Stimulated activated CD8-positive, alpha-beta memory T cell treated with anti-CD3 and anti-CD28 coated beads, Interleukin-2, amount 100 ng/mL, for 48 hours (primary cell): ENCODE measurements at places on chromosomes 5 and 9.
A peak's percentile ranks its signal among the peaks of the same experiment; 100 is the strongest.

DNA sequence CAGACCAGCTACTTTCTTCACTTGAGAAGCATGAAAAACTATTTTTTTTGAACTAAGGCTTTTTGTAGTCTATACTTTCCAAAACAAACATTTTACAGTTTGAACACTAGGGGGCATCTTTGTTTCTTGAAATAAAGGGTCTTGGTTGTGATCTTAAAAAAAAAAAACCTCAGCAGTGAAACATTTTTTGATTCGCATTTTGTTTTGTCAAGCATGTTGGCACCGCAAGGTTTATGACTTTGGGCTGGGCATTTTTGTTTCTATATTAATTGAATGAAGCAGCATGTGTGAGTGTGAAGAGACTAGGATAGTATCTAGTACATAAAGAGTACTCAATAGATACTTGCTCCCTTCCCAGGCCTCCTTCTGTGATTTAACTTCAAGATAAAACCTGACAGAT, 31.6 kb upstream of the ACOT12 start:
- DNase-seq, result no peak

DNA sequence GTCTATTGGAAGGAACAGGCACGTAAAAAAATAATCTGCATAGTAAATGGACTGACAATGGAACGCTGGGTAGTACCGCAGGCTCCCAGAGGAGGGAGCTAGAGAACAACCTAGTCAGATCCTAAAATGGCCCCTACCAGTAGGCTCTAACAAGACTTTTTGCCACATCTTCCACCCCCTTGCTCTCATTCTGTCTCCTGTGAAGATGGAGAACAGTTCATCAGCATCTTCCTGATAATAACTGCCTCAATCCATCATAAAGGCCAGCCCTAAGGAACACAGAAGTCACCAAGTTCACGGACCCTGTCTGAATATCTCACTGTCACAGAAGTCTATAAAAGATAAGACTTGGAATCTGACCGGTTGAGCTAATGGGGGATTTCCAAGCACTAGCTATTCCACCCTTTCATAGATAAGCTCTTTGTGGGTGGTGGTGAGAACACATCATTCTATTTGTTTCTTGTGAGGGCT, 133.4 kb downstream of the SLC1A3 start:
- peak; percentile 52 for DNase-seq

DNA sequence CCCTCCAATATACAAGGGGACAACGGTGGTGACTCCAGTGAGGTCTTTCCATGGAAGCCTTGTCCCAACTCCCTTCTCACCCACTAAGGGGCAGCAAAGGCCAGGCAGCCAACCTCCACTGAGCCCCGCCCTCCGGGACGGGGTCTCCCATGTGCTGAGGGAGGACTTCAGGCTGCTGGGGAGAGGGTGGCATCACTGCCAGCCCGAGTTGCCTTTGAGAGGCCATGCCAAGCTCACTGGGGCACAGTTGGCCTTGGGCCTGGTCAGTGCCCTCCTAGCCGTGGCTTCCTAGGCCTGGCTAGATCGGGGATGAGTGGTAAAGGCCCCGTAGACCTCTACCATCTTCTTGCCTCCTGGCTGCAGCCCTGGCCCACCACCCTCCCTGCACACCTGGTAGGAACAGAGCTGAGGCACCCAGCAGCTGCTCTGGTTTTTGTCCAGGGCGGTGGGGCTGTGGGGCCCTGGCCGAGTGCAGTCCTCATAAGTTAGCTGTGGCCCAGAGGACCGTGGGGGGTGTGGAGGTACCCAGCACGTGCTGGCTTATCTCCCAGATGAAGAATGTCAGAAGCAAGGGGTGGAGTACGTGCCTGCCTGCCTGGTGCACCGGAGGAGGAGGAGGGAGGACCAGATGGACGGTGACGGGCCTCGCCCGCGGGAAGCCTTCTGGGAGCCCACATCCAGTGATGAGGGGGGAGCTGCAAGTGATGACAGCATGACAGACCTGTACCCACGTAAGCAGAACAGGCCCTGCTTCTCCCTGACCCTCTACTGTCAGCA, 3.2 kb downstream of the SURF2 start:
- DNase-seq, result no peak

- no peak for DNase-seq
Observed at GRCh38 chr5:60888359-60889061, 44.4 kb upstream of the ELOVL7 start.

GRCh38 chr9:79570448-79571308, 1.1 kb upstream of the TLE4 start:
- no peak for DNase-seq

GRCh38 chr9:31259824-31260223, 1124.6 kb upstream of the ACO1 start:
- DNase-seq, result no peak

- no peak for DNase-seq
Observed at GRCh38 chr5:126003309-126003708, 419.9 kb upstream of the GRAMD2B start.

GRCh38 chr5:150500905-150501304, 7.0 kb upstream of the NDST1 start:
- no peak for DNase-seq

DNA sequence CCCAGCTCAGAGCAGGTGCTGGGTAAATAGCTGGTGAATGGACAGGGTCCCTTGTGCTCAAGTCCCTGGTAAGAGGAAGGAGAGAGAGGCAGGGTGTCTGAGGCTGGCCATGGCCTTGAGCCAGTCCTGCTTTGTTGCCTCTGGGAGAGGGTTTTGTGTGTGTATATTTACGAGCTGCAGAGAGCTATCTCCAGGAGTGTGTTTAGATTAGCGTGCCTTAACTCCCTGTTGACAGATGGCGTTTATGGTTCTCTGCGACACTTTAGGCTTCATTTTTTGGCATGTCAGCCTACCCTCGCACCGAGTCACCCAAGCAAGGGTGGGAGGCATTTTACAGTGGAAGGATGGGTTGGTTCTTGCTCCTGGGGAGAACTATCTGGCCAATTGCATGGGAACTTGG, 22.2 kb downstream of the HMCN2 start:
- DNase-seq, result no peak

DNA sequence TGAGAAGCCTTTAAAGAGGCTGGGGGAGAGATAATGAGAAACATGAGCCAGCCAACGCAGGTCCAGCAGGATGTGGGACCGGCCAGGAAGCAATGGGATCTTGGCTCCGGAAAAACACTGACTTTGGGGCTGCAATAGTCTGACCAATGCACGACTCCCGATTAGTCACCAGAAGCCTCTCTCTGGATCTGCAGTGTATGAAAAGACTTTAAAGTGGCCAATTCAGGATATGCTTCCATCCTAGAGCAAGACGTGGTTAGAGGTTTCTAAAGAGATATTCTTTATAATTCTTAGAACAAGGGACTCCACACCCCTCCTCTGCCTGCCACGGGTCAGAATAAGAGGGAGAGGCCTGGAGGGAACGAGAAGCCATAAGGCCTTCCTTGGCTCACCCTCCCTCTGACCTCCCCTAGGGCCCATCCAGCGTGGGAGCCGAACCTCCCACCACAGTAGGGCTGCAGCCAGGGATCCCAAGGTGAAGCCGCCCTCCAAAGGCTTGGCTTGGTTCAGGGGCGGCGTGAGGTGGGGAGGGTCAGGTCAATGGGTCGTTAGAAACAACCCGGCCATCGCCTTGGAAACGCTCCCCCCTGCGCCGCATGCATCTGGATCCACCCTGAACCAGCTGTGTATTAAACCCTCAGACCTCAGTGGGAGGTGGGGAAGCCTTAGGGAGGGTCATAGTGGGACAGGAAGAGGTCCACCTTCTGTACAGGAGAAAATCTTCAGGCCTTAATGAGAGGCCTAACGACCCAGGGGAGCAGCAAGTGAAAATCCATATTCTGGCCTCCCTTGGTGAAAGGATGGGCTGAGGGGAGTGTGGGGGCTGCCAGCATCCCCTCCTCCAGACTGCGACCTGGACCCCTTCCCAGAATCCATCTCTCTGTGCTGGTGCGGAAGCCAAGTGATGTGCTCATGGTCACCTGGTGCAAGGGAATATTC, 11.1 kb downstream of the FGF1 start:
- no peak for DNase-seq

- no peak for DNase-seq
Observed at GRCh38 chr9:130589754-130590153, 10.4 kb downstream of the FUBP3 start.

- DNase-seq, result no peak
Observed at GRCh38 chr9:111035543-111036428, 2.5 kb downstream of the LPAR1 start.

GRCh38 chr9:26412446-26412845, 480.2 kb downstream of the CAAP1 start:
- DNase-seq, result no peak

DNA sequence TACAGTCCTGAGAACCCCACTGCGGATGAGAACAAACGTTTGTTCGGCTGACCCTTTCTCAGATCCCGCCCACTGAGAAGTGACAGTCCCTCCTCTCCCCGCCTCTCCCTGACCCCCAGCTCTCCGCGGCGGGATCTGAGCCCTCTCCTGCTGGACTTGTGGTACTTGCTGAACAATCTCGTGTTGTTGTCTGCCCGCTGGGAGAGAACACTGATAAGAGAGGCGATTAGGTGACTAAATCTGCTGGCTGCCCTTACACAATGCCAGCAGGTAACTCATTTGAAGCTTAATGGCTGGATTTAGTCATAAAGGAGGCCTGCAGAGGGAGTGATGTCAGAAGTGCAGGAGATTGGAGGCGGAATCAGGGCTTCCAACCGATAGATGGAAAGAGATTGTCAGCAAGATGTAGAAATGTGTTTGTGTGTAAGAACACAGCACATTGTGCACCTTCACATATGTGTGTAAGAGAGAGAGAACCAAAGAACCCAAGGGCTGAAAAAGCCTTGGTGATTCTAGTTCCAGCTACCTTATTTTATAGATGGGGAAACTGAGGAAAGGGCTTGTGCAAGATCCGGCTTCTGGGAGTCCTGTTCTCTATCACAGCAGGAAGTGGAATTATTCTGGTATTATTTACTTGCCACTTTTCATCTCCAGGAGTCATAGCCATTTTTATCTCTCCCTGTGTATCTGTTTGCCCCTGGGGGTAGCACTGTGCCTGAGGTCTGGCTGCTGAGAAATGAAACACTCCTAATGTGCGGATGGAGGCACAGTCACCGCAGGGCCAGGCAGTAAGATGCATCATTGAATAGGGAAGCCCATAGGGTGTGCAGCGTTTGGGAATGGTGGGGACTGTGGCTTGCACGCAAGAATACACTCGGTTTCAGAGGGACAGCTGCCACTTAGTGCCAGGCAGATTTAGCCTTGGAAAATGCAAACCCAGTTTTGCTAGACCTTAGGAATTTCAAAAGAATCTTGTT, 203.7 kb upstream of the MSX2 start:
- no peak for DNase-seq

- DNase-seq, result no peak
Observed at GRCh38 chr9:114594136-114594535, 6.6 kb downstream of the ATP6V1G1 start.

- DNase-seq, result no peak
Observed at GRCh38 chr9:127974769-127975261, 6.0 kb downstream of the EEIG1 start.

DNA sequence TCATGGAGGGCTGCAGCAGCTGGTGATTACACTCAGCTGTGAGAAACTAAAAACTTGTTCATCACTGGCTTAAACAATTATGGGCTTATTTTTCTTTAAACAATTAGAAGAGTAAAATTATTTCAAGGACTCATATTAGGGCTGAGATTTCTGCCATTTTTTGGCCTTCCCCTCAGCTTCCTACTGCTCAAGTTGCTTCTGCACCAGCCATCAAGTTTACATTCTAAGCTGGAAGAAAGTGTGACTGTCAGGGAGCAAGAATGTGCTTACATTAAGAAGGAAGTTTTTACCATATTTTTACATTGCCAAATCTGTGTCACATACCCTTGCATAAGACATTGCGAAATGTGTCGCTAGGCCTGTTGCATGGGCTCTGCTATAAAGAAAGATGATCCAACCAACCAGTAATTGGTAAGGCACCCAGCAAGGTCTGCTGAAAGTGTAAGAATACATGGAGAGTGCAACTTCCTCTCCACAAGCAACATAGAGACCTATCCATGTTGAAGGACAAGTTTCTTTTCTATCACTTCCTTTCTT, 260.3 kb upstream of the CDH10 start:
- DNase-seq, result no peak

DNA sequence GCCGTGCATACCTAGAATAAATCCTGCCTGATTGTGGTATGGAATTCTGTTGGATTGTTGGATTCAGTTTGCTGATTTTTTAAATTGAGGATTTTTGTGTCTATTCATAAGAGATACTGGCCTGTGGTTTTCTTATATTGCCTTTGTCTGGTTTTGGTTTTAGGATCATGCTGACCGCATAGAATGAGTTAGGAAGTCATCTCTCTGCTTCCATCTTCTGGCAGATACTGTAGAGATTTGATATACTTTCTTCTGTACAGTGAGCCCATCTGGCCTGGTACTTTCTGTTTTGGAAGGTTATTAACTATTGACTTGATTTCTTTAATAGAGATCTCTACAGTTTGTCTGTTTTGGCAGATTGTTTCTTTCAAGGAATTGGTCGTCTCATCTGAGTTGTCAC, 14.7 kb downstream of the CEP72 start:
- no peak for DNase-seq

GRCh38 chr9:136902259-136902821, 16.0 kb downstream of the TRAF2 start:
- peak; percentile 77 for DNase-seq

DNA sequence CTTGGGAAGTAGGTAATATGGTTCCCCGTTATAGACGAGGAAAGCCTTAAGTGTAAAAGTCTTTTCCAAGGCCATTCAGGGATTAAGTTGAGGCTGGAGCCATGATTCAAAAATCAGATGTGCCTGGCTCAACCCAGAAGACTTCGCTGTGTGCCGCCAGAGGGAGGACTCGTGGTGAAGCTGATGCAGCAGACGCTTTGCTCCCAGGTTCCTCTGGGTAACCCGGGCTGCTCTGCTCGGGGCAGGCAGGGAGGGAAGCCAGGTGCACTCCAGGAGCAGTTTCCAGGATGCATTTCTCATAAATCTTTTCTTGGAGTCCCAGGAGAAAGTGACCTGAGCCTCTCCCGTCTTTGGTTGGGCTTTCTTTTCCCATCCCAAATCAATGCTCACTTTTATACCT, 62.9 kb upstream of the ICE1 start:
- DNase-seq, result no peak

DNA sequence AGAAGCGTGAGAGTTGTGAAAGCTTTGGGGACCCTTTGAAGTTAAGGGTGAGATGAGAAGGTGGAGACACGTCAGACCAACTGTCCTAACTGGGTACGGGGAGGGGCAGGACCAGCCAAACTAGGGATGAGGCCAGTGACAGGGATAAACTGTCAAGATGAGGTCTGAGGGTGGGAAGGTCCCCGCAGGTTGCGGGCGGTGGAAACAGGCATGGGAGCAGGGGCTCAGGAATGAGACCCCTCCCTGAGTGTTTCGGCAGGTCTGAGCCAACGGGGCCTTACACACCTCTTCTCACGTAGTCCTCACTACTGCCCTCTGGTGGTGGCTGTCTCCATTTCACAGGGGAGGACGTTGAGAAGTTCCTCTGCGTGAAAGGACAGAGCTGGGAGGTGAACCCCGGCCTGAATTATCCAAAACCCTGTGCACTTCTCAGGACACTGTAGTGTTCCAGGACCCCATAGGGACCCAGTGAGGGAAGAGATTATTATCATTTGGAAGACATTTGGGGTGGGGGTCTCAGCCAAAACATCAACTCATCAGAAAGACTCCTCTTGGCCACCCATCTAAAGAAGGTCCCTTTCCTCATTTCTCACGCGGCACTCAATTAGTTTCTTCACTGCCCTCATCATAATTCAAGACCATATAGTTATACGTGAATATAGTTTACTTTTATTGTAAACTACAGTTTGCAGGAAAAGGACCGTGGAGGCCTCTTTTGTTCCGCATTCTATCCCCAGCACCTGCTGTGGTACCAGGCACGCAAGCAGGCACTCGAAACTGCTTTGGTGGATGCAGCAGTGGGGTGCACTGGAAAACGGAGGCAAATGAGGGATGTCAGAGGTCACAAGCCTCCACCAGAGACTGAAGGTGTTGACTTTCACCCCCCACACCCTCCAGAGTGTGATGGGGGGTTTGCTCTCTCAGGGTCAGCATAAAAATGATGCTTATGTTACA, 21.7 kb upstream of the NANS start:
- peak; percentile 75 for DNase-seq
